ENCODE measurements at places on chromosomes 12 and 14.

- DNase-seq, result no peak
Observed at GRCh38 chr14:33589334-33589733, 361.5 kb downstream of the EGLN3 start.

- no peak for DNase-seq
Observed at GRCh38 chr14:69948351-69948750, 69.1 kb downstream of the SMOC1 start.

- DNase-seq, result no peak
Observed at GRCh38 chr14:96129128-96129736, 75.4 kb upstream of the BDKRB2 start.

- DNase-seq, result no peak
Observed at GRCh38 chr12:8057839-8058238, 8.3 kb downstream of the C3AR1 start.

GRCh38 chr14:89212386-89213235 is 204.4 kb downstream of the FOXN3 start:
- no peak for DNase-seq

- no peak for DNase-seq
Observed at GRCh38 chr12:47247418-47247817, 167.7 kb upstream of the AMIGO2 start.

DNA sequence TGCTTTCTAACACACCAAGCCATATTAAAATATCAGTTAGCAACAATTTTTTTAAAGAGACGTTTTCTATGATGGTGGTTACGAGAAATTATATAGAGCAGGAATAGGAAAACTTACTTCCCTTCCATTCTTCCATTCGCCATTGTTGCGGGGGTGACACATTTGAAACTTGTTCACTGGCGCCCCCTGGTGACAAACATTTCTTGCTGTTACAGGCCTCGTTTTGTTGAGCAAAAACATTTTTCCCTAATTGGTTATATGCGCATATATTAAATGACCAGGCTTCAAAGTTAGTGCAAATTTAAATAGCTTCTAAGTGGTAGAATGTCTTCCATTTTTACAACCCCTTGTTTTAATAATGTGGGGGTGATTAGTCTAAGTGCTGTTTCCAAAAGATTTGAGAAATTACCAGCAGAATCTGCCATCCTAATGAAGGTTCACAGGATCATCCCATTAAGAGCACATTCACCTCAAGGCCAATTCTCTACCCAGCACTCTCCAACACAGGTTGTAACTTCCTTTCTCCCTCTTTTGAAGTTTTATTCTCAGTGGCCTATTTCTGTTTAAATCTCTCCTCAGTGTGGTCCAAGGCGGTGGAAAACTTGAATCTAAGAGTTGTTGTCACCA is 1124.7 kb downstream of the FLRT2 start:
- DNase-seq, result peak; percentile 2

DNA sequence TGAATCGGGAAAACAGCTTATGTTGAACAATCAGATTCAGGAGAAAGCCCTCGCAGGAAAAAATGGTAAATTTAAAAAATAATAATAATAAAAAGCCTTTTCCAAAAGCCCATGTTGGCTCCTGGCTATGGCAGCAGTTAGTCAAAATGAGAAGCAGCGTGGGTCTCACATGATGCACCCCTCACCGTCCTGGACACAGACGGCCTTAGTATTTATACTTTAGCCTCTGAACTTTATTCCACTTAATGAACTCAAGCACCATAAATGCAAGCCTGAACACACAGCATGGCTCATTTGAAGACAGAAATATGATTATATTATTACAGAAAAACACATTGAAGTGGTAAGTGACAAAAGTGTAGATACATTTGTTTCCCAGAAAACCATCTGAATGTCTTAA is 160.9 kb downstream of the RIMBP2 start:
- DNase-seq, result no peak

- DNase-seq, result no peak
Observed at GRCh38 chr12:45296046-45296586, 80.2 kb downstream of the ANO6 start.

- no peak for DNase-seq
Observed at GRCh38 chr12:30569426-30569825, 126.2 kb downstream of the IPO8 start.

- no peak for DNase-seq
Observed at GRCh38 chr12:115267464-115267863, 583.5 kb upstream of the TBX3 start.

GRCh38 chr14:75905147-75905904 is 76.5 kb downstream of the TGFB3 start:
- DNase-seq, result no peak

DNA sequence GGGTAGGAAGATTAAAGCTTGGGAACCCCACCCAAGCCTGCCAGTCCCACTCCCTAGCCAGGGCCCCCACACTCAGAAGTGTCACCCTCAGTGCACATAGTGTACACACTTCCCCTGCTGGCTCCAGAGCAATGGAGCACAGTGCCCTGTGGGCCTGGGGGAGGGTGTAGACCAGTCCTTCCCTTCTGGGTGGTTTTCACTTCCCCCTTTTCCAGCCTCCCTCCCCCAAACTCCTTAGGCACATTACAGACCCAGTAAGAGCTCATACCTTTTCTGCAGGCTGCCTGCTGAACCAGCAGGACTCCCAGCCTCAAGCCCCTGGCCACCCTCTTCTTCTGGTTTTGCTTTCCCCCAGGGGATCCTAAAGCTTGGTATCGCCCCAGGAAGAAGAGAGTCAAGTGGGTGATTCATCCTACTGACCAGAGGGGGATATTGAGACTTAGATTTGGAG is at the start of gene ZNF385A:
ZNF385A (minus strand) TSS at position 143 of the 451 bp plus-strand sequence. CDS start 219 bp downstream, outside the sequence.
- no peak for DNase-seq

DNA sequence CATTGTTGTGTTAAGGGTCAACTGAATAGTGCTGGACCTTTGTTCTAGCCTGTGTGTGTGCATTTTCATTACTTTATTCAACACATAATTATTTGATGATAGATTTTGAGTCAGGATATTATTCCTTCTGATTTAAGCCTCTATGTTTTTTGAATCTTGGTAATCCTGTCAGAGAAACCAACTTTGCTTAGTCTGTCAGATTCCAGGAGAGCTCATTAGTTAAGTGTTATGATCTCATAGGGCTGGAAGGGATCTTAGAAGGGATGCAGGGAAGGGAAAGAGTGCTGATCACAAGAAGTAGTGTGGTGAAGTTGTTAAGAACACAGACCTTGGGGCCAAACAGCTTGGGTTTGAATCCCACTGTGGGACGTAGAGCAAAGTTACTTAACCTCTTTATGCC is 52.9 kb downstream of the SCN8A start:
- no peak for DNase-seq

DNA sequence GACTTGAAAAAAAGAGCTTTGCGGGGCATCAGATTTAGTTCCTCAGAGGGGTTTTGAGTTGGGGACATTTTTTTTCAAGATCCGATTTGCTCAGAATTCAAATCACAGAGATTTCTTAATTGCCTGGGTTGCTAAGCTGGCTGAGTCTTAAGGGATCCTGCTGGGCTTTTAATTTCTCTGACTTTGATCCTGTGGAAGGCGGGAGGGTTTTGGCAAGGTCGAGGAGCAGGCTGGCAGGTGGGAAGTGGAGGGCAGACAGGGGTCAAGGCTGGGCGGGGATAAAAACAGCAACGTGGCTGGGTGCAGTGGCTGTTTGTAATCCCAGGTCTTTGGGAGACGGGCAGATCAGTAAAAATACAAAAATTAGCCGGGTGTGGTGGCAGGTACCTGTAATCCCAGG is 33.5 kb upstream of the CCDC63 start:
- DNase-seq, result no peak

GRCh38 chr12:16008421-16008824 is 97.3 kb downstream of the DERA start:
- no peak for DNase-seq

DNA sequence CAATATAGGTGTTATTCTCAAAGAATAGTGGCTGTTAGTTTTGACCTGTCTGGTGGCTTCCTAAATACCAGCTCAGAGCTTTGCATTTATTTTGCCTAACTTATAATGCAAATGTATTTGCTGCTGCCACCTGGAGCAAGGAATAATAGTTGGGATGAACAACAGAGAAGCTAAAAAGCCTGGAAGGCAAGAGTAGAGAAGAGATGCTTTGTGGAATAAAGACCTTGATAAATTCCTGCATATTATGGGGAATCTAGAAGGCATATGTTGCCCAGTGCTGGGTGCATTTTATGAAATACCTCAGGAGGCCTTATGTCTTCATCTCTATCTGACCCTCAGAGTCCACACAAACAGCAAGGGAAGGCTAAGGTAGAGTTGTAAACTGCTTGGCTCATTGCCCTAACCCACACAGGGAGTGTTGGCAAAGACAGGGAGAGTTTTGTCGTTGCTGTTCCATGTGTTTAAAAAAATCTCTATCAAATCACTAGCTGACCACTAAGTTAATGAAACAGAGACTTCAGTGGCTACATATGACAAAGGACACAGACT is 53.7 kb upstream of the SCAF11 start:
- no peak for DNase-seq

DNA sequence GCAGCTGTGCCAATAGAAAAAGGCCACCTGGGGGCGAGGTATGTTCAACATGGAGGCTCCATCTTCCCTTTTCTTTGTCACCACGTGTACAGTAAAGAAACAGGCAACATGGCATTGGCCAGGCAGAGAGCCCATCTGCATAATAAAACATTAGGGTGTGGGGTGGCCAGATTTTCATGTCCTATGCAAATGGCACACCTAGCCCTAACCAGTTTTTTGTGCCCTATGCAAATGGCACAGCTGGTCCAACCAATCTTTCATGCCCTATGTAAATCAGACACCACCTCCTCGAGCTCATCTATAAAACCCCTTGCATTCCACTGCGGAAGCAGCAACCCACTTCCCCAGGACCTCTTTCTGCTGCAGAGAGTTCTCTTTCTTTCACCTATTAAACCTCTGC is 149.1 kb upstream of the RGS6 start:
- no peak for DNase-seq

GRCh38 chr12:132711080-132711843 is 620 bp downstream of the PGAM5 start:
- DNase-seq, result peak; percentile 32

DNA sequence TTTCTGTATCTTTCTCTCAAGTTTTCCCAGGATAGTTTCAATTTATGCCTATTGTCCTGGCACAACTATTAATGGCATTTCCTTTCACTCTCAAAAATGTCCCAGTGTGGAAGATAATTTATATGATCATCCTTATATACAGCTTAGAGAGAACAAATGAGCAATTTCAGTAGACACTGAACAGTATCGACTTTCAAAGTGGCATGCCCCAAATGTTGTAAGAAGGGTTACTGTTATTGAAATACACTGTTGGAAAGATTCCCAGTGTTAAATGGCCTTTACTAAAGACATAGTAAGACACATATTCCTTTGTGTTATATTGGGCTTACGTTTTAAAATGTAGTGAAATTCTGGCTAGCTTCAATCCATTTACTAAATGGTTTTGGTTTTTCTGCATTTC is 202.3 kb upstream of the CDKN3 start:
- no peak for DNase-seq

- no peak for DNase-seq
Observed at GRCh38 chr12:109654357-109654756, 59.3 kb upstream of the FAM222A start.
